ENCODE measurements at places on chromosomes 4 and X.

DNA sequence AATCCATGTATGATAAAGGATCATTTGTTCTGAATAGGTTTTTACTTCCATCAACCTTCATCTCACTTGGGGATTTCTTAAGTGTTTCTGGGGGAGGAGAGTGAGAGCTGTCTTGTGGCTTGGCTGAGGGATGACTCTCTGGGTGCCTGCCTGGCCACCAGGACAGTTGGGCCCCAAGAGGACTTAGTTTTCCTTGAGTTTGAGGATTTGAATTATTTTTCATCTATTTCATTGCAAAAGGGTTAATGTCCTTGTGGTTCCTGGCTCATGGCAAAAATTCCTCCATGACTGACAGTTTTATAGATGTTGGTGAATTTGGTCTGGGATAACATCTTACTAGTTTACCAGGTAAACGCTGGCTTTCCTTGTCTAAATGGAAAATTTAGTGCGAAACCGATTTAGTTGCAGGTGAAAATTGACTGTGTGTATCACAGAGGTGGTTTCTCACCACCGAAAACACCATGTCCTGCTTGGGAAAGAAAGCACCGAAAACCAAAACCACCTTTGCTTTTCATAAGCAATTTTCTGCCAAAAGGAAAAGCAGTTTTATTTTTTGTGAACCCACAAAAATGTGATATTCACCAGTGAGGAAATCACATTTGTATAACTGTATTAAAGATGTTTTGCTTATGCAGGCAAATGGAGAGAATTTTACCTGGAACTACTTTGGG, 331.3 kb upstream of the SFRP2 start:
- peak; percentile 54 for DNase-seq

GRCh38 chrX:44708470-44708869, 135.4 kb upstream of the DUSP21 start:
- DNase-seq = no peak

- peak; percentile 19 for DNase-seq
These were observed 116.8 kb downstream of the AFAP1 start for GRCh38 chr4:7822877-7823276.

DNA sequence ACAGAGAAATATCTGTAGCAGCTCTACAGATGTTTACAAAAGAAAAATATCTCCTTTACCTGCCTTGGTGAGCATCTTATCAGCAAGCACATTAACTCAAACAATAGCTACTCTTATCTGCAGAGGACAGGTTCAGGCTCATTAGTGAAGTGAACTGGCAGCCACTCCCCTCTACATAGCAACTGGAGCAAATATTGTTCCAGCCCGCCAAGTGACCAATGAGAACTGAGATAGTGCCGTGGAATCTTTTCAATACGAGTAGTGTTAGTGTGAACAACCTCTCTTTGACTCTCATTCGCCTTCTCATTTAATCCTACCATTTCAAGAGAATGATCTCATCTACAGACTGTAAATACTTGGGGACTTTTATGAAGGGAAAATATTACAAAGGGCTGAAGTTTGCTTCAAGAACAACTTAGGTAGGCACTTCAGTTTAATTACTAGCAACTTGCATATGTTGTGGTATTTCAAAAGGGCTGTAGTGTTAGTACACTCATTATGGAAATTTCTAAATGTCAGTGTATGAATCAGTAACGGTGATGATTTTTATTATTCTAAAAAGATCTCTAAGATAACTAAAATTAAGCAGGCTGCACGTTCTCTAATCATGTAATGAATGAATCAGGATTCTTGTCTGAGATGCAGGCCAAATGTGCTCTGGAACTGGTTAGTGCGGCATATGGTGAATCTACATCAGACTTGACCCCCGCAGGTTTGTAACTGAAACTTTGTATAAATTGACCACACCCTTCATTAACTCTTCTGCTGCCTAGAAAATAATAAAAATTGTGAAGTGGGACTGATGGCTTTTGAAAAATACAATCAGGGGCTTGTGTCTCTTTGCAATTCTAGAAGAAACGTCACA, 72.4 kb downstream of the PALLD start:
- DNase-seq = peak; percentile 49
